ENCODE measurements at places on chromosomes 6 and 20. TPM values are rescaled to one million over a fixed set of nuclear protein-coding genes. Genes with fewer than 3 reads are reported as not detected.

SLC2A10 gene
- total RNA-seq: 42.0 TPM

MRPS18B gene
- total RNA-seq: 50.9 TPM

MEI4 gene
- total RNA-seq: not detected

PLN gene
- total RNA-seq: not detected

NKX2-4 gene
- not detected for total RNA-seq

TGIF2 gene
- 7.4 TPM for total RNA-seq

FABP7 gene
- not detected for total RNA-seq

TSHZ2 gene
- total RNA-seq: 16.7 TPM

TULP1 gene
- total RNA-seq: not detected

TP53INP2 gene
- 7.2 TPM for total RNA-seq

PXT1 gene
- total RNA-seq: not detected

SDC4 gene
- total RNA-seq: 65.5 TPM

CALHM4 gene
- total RNA-seq: not detected

TNXB gene
- 35.8 TPM for total RNA-seq

TRIM40 gene
- not detected for total RNA-seq

WASF1 gene
- total RNA-seq: 12.8 TPM

CYP39A1 gene
- total RNA-seq: 0.19 TPM

MUC21 gene
- total RNA-seq: not detected

GSTA2 gene
- total RNA-seq: not detected

Measured in cardiac ventricle fibroblast (primary cell).